Amygdala (tissue), 56 donors: ENCODE measurements at places on chromosomes 12 and 14.
A peak's percentile ranks its signal among the peaks of the same experiment; 100 is the strongest.

- no peak for DNase-seq
Observed at GRCh38 chr12:89490922-89491321, 33.7 kb downstream of the GALNT4 start.

GRCh38 chr12:89087876-89088275 is 264.4 kb downstream of the DUSP6 start:
- DNase-seq, result no peak

DNA sequence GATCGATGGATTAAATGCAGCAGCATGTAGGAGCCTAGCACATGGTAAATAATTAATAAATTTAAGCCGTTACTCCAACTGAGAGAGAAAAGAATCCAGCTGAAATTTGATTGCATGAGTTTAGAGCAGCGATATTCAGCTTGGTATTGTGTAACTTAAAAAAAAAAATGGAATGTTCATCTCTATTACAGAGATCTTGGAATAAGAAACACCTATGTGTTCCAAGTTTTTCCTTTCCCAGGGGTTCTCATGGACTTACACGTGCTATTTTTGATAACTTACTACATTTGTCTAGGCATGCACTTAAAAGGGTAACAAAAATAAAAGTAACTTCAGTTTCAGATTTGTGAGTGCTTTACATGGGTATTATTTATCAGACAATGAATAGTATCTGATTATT is 122.8 kb downstream of the RASSF9 start:
- DNase-seq, result no peak

DNA sequence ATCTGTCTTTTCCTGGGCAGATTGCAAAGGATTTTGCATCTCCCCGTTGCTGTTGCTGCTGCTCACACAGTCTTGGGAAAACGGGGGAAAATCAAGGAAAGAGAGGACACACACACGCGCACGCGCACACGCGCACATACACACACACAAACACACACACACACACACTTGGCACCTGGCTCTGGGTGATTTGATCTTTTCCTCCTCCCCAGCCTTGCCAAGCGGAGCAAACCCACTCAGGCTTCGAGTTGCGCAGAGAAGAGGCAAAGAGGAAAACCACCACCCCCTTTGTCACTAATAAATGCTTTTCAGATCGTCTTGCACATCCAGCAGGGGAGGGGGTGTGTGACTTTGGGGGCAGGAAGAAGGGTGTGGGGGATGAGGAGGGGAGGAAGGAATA is 965 bp upstream of the NOS1 start:
- DNase-seq, result no peak

DNA sequence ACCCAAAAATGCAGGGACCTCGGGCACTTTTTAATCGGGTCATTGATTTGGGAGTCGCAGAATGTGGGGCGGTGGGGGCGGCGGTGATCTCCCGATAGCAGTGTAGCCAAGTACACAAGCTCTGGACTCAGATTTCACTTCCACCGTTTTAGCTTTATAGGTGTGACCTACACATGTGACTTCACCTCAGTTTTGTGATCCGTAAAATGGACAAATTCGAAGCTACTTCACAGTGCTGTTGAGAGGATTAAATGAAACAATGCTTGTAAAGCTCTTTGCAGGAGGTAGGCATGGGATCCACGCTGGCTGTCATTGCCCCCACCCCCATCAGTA is 478 bp downstream of the RITA1 start:
- no peak for DNase-seq

GRCh38 chr12:123337070-123337469 is 27.6 kb downstream of the SBNO1 start:
- no peak for DNase-seq

DNA sequence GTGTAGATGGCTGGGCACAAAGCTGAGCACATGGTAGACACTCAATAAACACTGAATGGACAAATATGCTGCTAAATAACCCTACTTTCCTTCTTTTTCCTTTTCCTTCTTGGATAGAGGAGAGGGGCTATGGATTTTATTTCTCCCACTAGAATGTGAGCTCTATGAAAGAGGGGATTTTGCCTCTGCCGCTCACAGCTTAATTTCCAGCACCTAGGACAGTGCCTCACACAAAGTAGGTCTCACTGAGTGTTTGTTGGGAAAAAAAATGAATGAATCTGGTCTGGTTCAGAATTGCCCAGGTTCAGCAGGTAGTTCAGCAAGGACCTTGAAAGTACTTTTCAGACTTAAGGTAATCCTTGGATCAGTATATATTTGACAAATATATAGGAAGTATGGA is 65.5 kb downstream of the WSCD2 start:
- DNase-seq, result no peak

DNA sequence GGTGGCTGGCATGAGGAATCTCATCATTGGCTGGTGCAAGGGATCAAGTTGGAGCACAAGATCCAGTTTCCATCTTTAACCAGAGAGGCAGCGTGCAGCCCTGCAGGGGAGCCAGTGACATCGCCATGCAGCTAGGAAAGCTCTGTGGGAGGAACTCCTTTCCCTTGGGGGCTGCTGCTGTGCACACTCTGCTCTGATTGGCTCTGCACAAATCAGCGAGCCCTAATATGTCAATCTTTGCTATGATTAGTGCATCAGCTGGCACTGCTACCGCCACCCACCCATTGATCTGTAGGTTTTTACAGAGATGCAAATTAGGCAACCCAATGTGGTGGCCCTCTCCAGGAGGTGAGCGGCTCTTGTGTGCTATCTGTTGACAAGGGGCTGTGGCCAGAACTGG is 262.6 kb downstream of the PCNX1 start:
- DNase-seq, result peak; percentile 13

DNA sequence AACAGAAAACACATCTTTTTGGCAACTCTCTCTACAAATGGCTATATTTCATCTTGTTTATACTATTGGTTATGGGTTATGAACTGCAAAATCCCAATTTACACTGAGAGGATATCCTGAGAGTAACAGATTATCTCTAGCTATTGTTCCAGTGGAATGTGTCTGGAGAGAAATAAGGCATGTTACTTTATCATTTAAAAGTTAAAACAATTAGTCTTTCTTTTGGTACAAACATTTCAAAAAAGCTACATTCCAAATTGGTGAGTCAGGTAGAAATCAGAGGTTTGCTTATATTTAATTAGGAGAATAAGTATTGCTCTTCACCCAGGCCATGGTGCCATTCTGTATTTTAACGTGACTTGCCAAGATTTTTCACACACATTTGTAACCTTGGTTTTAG is 411.6 kb downstream of the CCER1 start:
- DNase-seq, result no peak

DNA sequence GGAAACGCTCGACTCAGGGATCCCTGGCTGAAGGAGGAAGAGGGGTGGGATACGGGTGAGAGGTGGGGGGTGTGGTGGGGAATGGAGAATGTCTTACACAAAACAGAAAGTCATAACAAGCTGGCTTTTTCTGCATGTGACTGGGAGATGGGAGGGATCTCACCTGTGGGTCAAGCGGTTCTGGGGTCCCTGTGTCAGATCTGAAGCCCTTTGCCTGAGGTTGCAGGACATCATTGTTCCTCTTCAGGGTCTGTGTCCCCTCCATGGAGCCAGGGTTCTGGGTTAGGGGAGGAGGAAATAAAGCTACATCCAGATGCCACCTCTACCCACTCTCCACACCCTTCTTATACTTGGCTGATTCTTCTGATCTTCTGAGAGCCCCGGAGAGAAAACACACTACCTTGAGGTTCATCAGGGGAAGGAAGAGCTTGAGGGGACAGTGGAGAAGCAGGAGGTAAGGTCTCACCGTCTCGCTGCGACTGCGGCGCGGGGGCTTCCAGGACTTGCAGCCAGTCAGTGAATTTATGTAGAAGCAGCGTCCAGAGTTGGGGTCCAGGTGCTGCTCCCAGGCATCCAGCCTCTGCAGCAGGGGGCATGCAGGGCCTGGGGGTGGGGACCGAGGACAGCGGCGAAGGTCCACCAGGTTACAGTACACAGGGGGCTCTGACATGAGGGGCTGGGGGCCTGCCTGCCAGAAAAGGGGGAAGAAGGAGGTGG is 2.5 kb downstream of the ARHGAP9 start:
- DNase-seq, result no peak

- no peak for DNase-seq
Observed at GRCh38 chr12:85656561-85656960, 179.6 kb downstream of the RASSF9 start.

DNA sequence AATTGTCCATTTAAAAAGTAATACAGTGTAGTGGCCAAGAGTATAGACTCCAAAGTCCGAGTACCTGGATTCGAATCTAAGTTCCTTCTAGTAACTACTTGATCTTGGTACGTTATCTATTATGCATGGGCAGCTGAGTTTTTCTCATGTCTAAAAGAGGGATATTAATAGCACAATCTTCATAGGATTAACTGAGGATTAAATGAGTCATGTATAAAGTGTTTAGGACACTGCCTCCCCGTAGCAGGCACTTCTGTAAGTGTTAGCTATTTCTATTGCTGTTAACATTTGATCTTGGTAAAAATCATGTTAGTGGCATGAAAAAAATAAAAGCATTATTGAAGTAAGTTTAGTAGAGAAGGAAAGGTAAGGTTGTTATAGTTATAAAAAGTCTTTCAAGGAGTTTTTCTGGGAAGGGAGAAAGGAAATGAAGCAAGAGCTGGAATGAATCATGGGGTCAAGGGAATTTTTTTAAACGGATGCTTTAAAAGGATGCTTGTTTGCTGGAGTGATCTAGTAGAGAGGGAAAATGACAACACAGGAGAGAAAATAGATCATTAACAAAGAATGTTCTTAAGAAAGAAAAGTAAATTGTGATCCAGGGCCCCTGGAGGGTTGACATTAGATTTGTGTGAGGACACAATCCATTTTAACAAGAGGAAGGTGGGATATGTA is 502.2 kb upstream of the USP15 start:
- no peak for DNase-seq

- DNase-seq, result no peak
Observed at GRCh38 chr12:52086944-52087835, 7.7 kb downstream of the SMIM41 start.

- peak; percentile 76 for DNase-seq
Observed at GRCh38 chr12:6937481-6938352, 5.9 kb upstream of the RNU7-1 start.

- no peak for DNase-seq
Observed at GRCh38 chr14:21093769-21094681, 4.4 kb downstream of the ZNF219 start.

DNA sequence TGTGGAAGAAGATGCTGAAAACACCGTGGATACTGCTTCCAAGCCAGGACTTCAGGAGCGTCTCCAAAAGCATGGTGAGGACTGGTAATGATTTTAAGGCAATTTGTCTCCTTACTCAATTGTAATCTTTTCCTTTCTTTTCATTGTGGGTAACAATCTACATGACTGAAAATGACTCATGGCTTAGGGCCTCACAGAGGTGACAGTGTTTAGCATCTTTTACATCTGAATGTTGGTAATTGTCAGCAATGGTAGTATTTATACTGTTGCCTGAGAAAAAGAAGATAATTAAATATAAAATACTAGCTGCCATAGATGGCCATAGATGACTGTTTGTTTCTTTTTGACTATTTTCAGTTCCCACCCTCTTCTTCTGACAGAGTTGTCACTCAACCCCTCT is 31.6 kb downstream of the TULP3 start:
- DNase-seq, result no peak
